Right ventricle myocardium inferior (tissue), 1 donor: ENCODE measurements at places on chromosomes 3 and 15. TPM values are rescaled to one million over a fixed set of nuclear protein-coding genes. Genes with fewer than 3 reads are reported as not detected.

DNA sequence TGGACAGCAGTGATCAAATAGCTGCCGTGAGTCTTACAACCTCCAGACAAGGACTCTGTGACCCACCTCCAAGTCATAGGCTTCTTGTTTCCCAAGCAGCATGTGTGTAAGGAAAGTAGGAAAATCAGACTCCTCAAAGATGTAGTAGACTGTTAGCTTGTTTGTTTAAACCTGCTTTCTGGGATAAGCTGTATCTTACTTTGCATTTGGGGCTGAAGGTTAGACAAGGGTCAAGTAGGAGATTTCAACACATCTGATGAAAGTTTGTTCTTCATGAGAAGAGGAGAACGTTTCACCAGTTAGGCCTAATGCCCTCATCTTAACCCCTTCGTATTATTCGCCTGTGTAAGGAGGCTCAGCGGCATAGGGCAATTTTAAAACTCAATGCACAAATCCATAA is 756.4 kb upstream of the NR2F2 start:
- no peak for DNase-seq

DNA sequence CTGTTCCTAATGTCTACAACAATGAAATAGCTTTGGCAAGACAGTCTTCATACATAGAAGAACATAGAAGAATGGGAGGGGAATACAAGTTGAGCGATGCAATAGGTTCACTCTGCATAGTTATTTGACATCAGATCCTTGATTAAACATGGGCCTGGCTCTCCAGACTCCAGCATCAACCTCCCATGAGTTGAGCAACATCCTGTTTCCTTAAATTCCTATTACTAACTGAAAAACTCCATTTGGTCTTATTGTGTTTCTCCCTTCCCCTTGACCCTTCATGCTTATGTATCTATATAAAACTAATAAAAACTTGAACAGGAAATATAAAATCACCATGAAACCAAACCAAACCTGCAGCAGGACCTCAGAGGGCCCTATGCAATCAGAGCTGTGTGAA is 304.5 kb upstream of the SATB1 start:
- DNase-seq, result no peak

DNA sequence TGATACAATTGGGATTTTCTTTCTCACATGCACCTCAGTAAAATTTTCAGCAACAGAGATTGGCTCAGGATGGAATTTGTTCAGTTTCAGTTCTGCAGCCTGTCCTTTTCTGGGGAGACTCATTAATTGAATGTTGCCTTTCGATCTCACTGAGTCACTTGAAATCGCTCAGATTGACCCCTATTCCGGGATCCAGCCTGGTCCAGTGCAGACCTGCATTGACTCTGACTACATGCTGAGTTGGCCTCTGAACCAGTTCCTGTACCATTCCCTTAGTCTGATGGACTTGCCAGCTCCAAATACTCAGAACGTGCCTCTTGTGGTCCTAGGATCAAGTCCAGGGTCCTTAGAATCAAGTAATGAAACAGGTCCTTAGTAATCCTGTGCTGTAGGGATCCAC is 9.4 kb downstream of the IGF1R start:
- no peak for DNase-seq

DNA sequence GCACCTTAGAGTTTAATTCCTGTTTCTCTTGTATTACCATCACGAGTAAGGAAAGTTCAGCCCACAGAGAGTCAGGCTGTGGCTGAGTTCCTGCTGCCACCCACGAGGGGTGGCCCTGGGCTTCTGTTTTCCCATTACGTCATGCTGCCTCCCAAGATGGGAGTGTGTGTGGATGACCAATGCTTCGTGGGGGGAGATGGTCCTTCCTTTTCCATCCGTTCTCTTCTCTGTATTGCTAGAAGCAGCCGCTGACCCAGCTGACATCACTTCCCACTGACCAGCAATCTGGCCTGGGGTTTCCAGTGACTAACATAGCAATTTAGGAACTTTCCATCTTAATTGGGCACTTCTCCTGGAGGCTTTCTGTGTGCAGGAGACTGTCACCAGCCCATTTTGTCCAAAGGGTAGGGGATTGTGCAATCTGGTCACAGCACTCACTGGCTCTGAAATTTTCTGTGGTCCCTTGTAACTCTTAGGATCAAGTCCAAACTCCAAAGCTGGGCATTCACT is 9.3 kb downstream of the IRAK2 start:
- peak; percentile 78 for DNase-seq

- no peak for DNase-seq
These were observed 48.2 kb downstream of the RASGRF1 start for GRCh38 chr15:79042213-79042928.

DNA sequence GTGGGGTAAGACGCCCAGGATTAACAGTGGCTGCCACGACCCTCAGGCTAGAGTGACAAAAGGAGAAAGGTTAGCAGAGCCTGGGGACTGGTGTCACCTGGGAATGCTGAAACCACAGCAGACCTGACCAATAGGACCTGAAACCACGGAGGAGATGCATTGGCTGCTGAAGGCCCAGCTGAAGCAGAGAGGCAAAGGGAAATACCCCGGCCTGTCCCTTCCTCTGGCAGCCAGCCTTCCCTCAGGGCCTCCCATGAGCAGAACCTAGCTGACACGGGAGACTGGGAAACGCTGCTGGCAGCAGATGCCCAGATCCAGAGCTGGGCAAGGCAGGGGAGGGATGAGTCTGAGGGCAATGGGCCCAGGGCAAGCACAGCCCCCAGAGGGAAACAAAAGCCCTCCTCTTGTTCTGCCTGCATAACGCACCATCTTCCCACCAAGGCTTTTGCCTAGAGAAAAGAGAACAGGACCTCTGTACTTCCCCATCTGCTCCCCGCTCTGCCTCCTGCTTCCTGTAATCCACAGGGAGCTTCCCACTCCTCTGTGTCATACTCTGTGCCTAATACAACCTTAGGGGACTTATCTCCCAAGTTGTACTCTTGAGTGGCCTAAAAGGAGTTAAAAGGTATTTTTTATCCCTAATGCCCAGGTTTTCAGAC is 216.2 kb downstream of the ABHD5 start:
- no peak for DNase-seq

GRCh38 chr3:159380891-159381290 is 579.0 kb downstream of the MFSD1 start:
- DNase-seq, result no peak

GRCh38 chr15:49460411-49460941 is 37.4 kb downstream of the FGF7 start:
- no peak for DNase-seq

DNA sequence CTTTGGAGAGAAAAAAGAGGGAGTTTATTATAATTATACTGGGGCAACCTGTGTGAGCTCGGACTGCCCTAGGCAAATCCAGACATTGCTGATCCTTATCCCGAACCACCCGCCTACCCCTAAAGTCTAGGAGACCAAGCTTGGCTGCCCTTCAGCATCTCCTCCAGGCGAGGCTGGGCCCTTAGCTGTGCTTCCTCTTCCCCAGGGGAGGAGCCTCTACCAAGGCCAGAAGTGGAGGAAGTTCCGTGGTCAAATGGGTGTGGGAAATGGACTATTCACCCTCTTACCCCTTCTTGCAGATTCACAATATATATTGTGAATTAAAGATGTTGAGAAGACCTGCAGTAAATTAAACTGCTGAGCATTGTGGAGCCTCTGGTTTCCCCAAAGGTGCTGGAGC is 158.3 kb upstream of the HES1 start:
- no peak for DNase-seq

DNA sequence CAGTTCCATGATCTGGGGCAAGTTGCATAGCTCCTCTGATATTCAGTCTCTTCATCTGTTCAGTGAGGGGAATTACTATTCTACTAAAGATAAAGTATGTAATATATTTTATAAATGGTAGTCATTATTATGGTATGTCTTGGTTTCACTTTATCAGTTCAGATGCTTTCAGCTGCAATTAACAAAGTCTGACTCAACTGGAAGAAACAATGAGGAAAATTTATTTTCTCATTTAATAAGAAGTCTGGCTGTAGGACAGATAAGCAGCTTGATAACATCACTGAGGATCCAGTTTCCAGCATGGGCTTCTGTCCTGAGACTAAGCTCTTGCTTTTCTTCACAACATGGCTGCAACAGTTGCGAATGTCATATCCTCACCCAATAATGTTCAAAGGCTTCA is 354.3 kb upstream of the TRIM42 start:
- no peak for DNase-seq

GRCh38 chr15:96474231-96474664 is 143.7 kb downstream of the NR2F2 start:
- no peak for DNase-seq

DNA sequence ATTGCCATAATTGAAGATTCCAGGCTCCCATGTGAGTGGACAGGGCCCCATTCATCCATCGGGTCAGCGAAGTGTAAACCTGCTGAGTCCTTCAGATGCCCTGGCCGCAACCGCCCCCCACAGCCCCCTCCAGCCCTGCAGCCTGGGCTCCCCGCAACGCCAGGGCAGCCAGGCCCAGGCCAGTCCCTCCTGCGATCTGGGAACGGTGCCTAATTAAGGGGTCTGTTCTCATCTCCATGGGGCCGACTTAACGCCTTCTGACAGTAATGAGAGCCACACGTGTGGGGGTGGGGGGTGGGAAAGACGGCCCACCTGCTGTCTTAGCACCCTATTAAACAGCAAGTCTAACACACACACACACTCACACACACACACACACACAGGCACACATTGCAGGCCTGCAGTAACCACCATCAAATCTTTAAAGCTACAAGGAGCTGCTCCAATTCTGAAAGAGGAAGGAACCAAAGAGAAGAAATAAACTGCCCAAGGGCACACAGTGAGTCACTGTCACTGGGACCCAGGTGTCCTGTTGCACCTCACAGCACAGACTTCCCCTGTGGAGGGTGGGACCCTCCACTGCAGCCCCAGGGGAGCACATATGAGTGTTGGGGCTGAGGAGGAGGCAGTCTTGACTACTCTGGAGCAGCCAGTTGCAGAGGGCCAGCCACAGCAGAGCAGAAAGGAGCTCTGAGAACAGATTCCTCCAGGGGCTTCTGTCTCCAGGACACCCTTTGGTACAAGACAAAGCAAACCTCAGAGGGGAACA is 31.8 kb upstream of the HES1 start:
- DNase-seq, result no peak

DNA sequence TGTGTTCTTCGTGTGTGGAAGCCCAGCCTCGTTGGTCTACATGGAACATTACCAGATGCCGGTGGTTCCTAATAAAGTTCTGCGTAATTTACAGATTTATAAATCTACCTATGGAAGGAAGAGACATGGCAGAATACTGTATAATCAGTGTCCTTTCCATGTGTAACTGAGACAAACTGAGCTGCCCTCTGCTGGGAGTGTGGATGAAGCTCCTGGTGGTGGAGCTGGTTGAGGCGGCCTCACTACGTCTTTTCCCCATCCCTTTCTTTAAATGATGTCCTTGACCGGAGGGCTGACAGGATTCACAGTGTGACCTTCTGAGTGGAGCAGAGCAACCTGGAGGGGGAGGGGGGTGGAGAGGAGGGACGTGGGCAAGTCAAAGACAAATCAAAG is 267.0 kb upstream of the CHRM5 start:
- no peak for DNase-seq

DNA sequence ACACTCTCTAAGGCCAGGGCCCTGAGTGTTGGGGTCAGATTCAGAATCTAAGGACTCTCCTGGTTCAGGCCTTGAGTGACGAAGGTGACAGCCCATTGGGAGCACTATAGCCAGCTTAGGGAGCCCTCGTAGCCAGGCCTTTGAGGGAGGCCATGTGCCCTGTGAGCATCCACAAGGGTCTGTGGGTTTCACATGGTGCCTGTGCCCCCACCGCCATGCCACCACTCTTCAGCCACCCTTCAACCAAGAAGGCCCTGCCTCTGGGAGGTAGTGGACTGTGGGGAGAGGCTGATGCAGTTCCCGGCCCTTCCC is 37.5 kb downstream of the TSPAN3 start:
- no peak for DNase-seq

DNA sequence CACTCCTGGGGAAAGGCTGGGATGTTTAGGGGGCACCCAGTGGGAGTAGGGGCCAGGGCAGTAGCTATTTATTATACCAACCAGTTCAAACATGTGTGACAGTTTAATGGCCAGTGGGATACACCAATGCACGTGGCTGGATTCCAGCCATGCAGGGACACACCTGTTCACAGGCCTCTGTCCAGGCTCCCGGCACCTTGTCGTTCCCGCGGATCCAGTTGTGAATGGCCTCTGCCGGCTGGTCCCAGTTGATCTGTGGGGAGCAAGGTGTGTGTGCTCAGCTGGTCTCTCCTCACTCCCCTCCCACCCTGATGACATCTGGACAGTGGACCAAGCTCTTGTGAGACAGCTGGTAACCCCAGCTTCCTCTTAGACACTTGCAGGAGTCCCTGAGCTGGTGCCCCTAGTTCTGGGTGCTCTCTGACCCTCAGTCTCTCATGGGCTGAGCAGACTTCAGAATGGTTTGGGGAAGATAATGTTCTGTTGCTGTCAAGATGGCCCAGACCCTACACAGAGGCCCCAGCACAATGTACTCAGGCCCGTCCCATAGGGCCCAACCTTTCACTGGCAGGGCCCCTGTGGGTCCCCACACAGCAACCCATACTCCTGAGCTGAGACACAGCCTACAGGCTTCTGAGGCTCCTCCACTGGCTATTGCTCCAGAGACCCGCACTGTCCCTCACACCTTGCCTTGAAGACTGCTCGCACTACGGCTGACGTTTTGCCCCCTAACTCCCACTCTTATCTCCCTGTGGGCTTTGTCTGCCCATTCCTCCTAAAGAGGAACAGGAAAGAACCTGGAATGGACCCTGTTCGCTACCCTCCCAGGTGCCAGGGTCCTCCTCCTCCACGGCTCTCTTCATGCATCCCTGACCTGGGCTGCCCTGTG is 25.8 kb downstream of the ALDH1L1 start:
- no peak for DNase-seq

GRCh38 chr15:45288947-45289346 is 36.9 kb downstream of the SLC28A2 start:
- no peak for DNase-seq

- DNase-seq, result no peak
These were observed 117.3 kb upstream of the PLXND1 start for GRCh38 chr3:129723558-129724324.

- DNase-seq, result no peak
These were observed 340.3 kb upstream of the RBMS3 start for GRCh38 chr3:28940530-28940929.

Gene HYKK
- total RNA-seq, result 4.4 TPM

Gene PLSCR2
- not detected for total RNA-seq

Gene CCDC33
- not detected for total RNA-seq

Gene CCNB2
- total RNA-seq, result 0.54 TPM

Gene UROC1
- total RNA-seq, result not detected

Gene SCN5A
- total RNA-seq, result 163 TPM

Gene MORC1
- total RNA-seq, result not detected

Gene COL7A1
- 14.9 TPM for total RNA-seq
